ENCODE measurements at places on chromosomes 5 and 9.

GRCh38 chr5:100708645-100709171, 173.5 kb downstream of the FAM174A start:
- no peak for DNase-seq

GRCh38 chr5:28402590-28403301, 1364.4 kb upstream of the CDH9 start:
- DNase-seq = no peak

GRCh38 chr5:7888901-7889300, 20.0 kb downstream of the MTRR start:
- DNase-seq = no peak

GRCh38 chr5:157286761-157287211, 20.9 kb downstream of the CYFIP2 start:
- DNase-seq = no peak

DNA sequence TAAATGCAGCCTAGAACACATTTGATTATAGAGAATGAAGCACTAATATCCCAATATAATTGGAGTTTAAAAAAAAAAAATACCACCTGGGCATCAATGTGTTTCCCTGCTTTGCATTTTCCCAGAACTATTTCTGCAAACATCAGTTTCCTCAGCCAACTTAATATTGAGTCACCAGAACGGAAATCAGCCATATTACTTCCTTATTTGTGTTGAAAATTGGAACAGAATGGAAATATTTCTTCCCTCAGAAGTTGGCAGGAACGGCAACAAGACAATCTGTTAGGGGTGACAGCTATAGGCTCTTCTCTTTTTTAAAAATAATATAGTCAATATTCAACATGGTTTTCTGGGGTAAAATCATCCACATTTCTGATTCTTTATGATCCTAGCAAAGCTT, 4.0 kb downstream of the MFAP3 start:
- no peak for DNase-seq

DNA sequence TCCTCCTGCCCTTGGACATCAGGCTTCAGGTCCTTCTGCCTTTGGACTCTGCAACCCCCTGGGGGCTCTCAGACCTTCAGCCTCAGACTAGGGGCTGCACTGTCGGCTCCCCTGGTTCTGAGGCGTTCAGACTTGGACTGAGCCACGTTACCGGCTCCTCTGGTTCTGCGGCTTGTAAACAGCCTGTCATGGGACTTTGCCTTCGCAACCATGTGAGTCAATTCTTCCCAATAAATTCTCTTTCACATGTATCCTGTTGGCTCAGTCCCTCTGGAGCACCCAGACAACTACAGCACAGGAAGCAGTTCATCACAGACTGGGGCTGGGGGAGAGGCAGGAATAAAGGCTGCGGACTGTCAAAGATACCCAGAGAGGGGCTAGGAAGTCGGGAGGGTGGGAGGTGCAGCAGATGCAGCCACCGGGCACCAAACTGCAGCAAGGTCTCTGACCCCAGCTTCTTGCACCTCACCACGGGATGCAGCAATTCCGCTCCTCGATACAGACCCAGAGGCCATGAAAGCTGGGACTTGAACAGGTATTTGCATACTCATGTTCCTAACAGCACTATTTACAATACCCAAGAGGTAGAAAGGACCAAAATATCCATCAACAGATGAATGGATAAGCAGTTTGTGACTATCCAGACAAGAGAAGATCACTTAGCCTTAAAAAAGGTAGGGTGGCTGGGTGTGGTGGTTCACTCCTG, 100.8 kb downstream of the COL23A1 start:
- DNase-seq = no peak

DNA sequence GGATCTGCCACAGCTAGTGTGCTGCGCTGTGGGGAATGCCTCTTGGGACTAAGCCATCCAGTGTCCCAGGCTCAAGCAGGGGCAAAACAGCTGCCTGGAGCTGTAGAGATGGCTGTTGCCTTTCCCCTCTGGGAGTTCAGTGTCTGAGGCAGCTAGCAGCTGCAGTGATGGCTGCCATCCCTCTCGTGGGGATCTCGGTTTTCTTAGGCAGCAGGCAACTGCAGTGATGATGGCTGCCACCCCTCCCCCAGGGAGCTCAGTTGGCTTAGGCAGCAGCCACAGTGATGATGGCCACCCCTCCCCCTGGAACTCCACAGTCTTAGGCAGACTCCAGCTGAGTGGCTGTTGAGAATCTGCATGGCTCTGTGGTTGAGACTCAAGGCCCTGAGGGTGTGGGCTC, 1389.2 kb upstream of the NUDT12 start:
- DNase-seq = no peak

DNA sequence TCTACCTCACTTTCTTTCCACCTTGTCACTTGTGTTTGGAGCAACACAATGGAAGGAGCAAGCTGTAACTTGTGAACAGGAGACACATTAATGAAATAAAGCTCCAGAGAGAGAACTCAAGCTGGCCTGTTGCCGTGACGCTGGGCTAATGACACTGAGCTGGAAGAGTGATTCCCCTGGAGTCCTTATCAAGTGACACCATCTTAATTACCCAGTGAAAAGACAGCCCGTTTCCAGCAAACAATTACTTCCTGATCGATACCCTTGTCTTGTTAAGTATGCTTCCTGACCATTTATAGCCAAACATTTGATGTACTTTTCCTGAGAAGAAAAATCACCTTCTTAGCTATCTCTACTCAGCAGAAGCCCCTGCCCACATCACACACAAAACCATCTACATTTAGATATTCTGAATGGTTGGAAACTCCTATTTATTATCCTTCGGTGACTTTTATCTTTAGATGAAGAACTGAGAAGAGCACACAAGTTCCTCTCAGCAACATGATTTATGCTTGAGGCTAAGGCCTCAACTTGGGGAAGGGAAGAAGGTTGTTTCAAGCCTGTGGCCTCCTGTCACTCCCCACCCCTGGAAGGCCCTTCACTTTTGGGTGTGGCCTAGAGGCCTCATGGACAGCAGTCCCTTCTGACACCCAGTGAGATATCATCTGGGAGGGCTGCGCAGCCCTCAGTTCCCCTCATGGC, 34.1 kb downstream of the CRHBP start:
- DNase-seq = no peak

DNA sequence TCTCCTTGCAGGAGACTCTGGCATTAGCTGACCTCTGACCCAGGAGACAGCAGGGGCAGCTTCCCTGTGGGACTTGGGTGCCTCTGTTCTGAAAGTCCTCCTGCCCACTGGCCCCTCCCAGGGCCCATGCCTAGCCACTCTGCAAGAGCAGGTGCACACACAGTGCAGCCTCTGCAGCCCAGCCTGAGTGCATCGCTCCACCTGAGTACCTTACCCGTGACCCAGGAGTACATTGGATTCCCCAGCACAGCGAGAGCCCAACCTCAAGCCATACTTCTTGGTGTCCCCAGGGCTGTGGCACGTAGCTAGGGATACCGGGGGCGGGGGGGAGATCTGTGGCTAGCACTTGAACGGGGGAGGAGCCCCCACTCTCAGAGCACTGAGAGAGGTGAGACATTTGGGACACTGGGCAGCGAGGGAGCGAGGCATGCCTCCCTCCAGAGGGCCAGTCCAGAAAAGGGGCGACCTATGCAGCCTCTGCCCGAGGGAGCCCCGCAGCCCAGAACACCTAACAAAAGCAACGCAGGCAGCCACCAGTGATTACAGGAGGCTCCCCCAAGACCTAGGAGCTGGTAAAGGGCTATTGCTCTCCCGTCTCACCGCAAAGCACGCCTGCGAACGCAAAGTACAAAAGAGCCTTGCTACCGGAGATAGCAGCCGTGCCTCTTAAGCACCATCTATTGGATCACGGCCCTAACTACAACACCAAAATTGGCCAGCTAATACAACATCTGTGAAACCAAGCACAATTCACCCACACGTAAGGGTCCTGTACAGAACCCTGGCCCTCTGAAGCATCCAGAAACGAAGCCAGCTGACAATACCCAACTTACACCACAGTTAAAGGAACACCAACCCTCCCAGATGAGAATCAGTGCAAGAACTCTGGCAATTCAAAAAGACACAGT, 826 bp upstream of the PRDM9 start:
- no peak for DNase-seq

DNA sequence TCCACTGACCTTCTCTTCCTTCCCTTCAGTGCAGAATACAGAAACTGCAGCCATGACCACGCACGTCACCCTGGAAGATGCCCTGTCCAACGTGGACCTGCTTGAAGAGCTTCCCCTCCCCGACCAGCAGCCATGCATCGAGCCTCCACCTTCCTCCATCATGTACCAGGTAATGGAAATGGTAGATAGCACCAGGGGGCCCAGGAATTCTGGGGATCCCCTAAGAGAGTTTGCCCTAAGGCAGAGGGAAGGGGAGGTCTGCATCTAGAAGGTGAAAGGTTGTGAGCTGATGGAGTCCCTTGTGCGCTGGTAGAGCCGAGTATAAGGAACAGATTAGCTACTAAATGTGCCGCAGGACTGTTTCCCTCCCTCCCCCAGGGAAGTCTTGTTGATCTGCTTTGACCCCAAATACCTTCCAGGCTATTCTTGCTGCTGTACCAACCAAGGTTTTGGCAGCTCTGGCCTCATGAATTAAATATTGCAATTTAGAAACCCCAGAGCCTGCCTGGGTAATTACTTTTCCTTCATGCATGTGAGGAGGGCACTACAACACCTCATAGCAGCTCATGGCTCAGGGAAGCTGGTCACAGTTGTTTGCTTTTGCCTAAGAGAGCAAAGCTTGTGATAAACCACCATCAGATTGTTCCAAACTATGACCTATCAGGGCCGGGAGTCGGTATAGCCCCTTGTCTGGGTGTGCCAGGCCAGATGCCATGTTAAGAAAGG, 19.6 kb downstream of the CYFIP2 start:
- DNase-seq = no peak

DNA sequence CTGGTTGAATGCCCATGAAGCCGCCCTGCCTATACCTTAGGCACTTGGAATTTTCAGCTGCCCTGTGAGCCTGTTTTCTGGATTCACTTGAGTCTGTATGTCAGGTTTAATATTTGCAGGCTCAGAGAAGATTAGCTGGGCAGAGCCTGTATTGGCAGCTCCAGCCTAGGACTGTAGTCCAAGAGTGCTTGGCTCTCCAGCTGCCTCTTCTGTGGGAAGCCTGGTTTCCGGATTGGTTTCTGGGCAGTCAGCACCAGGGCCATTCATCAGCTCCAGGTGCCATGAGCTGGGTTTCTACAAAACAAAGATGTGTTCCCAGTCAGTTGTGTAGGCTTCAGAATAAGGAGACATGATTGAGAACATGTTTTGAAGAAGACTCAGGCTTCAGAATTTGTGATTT, 90.1 kb downstream of the ARHGAP26 start:
- no peak for DNase-seq

DNA sequence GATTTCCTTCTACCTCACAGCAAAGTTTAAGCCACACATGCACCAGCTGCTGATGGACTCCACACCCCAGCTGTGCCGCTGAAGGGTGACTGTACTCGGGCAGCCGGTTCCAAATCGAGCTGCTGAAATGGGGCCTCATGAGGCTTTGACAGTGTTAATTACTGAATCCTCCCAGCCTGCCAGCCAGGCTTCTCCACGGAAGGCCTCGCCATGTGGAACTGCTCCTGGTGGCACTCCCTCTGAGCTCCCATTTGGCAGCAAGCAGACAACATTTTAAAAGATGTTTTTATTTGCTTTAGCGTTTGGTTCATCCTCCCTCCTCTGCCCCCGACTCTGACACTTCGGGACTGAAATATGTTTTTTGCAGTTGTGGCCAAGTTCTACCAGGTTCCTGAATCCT, 479.4 kb upstream of the MPDZ start:
- no peak for DNase-seq

DNA sequence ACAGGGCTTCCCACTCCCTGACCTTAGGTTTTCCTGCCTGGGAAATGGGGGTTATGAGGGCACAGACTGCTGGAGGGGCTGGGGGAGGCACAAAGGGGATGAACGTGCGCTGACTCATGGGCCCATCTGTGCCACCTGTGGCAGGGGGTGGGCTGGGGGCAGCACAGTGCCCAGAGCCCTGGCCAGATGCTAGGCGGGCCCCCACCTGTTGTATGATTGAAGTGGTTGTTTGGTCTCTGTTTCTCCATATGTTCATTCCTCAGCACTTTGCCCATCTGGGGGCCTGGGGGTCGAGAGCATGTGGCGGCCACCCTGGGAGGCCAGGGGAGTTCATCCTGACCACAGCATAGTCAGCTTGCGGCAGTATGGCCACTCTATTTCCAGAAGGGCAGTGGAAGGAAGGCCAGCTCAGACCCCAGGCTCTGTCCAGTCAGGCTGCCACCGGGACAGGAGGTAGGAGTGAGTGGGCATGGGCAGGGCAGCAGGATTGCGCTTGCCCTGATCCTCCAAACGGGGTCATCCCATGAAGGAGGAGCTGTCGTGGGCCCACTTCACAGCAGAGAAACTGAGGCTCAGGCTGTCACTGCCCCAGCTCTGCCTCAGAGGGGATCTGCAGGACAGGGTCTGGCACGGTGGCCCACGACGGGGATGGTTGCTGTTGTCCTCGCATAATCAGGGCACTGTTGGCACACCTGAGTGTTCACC, 841 bp upstream of the NINJ1 start:
- DNase-seq = no peak

DNA sequence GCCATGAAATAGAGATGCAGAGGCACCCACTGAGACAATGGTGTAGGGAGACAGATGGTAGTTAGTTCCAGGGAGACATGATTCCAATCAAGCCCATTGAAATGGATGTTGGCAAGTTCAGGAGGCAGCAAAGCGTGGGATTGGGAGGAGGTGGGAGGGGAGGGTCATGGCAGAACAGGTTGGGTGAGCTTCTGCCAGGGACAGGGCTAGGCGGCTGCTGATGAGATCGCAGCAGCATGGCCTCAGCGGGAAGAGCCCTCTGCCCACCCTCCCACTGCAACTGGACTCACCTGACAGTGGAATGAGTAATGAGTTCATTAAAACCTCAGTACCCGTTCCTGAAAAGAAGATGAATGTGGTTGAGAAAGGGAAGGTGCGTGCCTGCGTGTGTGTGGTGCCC, 418.2 kb downstream of the CDK5RAP2 start:
- DNase-seq = no peak

DNA sequence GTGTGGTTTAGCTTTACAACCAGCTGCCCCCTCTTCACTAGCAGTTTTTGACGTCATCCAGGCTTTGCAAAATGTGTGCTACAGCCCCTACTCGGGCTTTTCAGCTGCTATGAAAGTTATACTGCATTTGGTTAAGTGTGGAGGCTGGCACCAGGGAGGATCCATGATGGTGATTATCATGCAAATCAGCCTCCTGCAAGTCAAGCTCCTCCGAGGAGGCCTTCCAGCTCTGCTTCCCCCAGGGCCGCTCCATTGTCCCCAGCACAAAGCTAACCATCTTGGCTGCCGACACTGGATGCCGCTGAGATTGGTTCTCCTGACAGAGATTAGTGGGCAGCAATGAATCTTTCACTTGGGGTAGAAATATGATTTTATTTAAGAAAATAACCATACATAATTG, 159.6 kb downstream of the NR2F1-AS1 start:
- no peak for DNase-seq

- DNase-seq = no peak
Measured at GRCh38 chr5:75242067-75242466, 5.4 kb upstream of the ANKRD31 start.

GRCh38 chr9:132531710-132532570, 50.5 kb upstream of the BARHL1 start:
- DNase-seq = no peak
